ENCODE measurements at places on chromosomes 2 and 18. TPM values are rescaled to one million over a fixed set of nuclear protein-coding genes. Genes with fewer than 3 reads are reported as not detected.

The L3MBTL4 gene
- total RNA-seq: 1.1 TPM

The LAMA1 gene
- total RNA-seq: not detected

The C2orf76 gene
- total RNA-seq: 10.0 TPM

The SULT6B1 gene
- not detected for total RNA-seq

The SIGLEC15 gene
- total RNA-seq: not detected

The TEX51 gene
- total RNA-seq: not detected

The MARCHF4 gene
- not detected for total RNA-seq

The MROH2A gene
- total RNA-seq: not detected

The UGT1A5 gene
- not detected for total RNA-seq

The TUBA4B gene
- total RNA-seq: not detected

The BCL2 gene
- 141 TPM for total RNA-seq

The IFT172 gene
- 10.1 TPM for total RNA-seq

The CYTIP gene
- total RNA-seq: 484 TPM

The ALKAL2 gene
- total RNA-seq: 1.1 TPM

The AQP12A gene
- total RNA-seq: not detected

The PMS1 gene
- total RNA-seq: 35.7 TPM

The LYPD1 gene
- not detected for total RNA-seq

The ADRA2B gene
- total RNA-seq: 0.07 TPM

The CPO gene
- total RNA-seq: not detected

The UGT1A6 gene
- not detected for total RNA-seq

The WBP1 gene
- 49.4 TPM for total RNA-seq

The VWC2L gene
- total RNA-seq: not detected

The SLC9A4 gene
- 0.20 TPM for total RNA-seq

The HOXD13 gene
- not detected for total RNA-seq

The DUSP28 gene
- total RNA-seq: 10.3 TPM

The GKN1 gene
- not detected for total RNA-seq

The SKOR2 gene
- total RNA-seq: not detected

The ALK gene
- total RNA-seq: not detected

The CERKL gene
- 0.07 TPM for total RNA-seq

The ANKRD23 gene
- 18.4 TPM for total RNA-seq

The CFAP65 gene
- not detected for total RNA-seq

The MAP3K19 gene
- not detected for total RNA-seq

The KLHL41 gene
- total RNA-seq: not detected

The LINC00305 gene
- not detected for total RNA-seq

The ADD2 gene
- 15.0 TPM for total RNA-seq

The C1GALT1C1L gene
- total RNA-seq: not detected

The NEURL3 gene
- total RNA-seq: 1.2 TPM

The GALR1 gene
- total RNA-seq: not detected

The NPAS2 gene
- 1.5 TPM for total RNA-seq

The FAP gene
- 0.76 TPM for total RNA-seq

The SPEG gene
- total RNA-seq: 0.39 TPM

The ITGA4 gene
- 157 TPM for total RNA-seq

The EFR3B gene
- 0.07 TPM for total RNA-seq

The TCF23 gene
- 0.05 TPM for total RNA-seq
